ENCODE measurements at places on chromosomes 2 and 18. TPM values are rescaled to one million over a fixed set of nuclear protein-coding genes. Genes with fewer than 3 reads are reported as not detected.

GRCh38 chr18:59945544-59945943 is 45.7 kb downstream of the PMAIP1 start:
- no peak for DNase-seq

- DNase-seq = no peak
These were observed 125.8 kb upstream of the MSTN start for GRCh38 chr2:190188289-190188688.

DNA sequence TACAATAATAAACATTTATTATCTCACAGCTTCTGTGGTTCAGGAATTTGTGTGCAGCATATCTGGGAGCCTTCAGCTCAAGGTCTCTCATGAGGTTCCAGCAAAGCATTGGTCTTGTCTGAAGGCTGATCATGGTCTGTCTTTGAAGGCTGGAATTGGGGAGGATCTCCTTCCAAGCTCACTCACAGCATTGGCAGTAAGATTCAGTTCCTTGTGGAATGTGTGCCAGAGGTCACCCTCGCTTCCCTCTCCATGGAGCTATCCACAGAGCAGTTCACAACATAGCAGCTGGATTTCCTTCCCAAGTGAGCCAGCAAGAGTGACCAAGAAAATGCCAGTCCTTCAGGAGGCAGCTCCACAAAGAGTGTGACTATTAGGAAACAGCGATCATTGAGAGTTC is 202.2 kb upstream of the ST6GAL2 start:
- DNase-seq = no peak

GRCh38 chr2:44716131-44716530 is 225.4 kb upstream of the SIX3 start:
- DNase-seq = no peak

- DNase-seq = no peak
These were observed 4.3 kb upstream of the OTOS start for GRCh38 chr2:240144649-240145261.

- DNase-seq = no peak
These were observed 9.2 kb downstream of the G6PC2 start for GRCh38 chr2:168910330-168910729.

DNA sequence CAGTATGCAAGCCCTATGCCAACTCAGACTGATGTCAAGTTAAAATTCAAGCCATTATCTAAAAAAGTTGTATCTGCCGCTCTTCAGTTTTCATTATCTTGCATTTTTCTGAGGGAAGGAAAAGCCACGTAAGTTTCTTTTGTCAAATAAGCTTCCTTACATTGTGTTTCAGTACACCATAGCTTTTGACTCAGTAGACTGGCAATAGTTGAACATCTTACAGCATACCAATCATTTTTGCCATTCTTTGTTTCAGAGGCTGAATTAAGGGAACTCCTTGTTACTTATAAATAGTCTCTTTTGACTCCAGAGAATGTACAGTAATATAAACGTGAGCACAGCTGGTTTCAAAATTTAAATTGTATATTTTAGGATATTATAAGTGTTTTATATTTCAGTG is 120.6 kb downstream of the EHBP1 start:
- peak; percentile 28 for DNase-seq

GRCh38 chr2:204909791-204910190 is 364.5 kb downstream of the PARD3B start:
- no peak for DNase-seq

DNA sequence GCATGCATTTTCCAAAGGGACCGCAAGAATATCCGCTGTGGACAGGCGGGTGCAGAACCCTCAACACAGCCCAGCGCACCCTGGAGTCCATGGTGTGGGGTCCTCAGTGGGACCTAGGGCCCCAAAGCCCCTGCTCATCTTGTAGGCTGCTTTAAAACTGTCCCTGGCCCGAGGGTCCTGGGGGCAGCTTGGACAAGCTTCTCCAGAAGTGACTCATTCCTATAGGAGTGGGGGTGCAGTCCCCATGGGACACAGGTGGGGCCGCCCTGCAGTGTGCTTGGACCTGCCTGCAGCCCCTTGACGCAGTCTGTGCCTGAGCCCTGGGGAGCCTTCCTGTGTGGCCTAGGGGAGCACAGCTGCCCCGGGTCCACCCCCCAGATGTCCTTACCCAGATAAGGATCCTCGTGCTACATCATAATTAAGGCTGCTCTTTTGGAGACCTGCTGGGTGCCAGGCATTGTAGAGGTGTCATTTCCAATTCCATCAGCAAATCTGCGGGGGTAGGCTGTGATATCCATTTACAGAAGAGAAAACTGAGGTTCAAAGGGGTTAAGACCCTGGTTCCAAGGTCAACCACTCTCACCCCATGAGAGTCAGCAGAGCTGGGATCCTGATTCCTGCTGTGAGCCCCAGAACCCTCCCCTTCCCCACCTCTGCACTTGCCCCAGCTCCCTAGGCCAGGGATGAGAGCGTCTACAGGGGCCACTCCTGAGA is 1.7 kb upstream of the HS6ST1 start:
- no peak for DNase-seq

DNA sequence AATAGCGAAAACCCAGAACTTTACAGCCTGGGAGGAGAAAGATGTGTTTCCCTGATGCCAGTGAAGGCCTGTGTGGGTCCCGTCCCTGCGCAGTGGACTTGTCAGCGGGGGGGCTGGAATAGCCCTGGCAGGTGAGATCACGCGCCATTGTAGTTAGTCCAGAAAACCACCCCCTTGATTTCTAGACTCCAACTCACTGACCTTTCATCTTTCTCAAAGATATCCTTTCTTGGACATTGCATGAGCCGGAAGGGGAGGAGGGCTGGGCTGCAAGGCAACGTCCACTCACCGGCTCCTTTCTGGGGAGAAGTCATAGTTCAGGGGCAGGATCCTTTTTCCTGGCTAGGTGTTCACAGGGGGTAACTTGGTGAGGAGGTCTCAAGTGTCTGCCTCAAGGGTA is 22.3 kb upstream of the ASAP2 start:
- no peak for DNase-seq

GRCh38 chr18:75210274-75211001 is at the start of gene TSHZ1:
TSHZ1 (plus strand) TSS chr18:75210797; CDS start chr18:75211877, 1,080 bp downstream.
- DNase-seq = peak; percentile 94

DNA sequence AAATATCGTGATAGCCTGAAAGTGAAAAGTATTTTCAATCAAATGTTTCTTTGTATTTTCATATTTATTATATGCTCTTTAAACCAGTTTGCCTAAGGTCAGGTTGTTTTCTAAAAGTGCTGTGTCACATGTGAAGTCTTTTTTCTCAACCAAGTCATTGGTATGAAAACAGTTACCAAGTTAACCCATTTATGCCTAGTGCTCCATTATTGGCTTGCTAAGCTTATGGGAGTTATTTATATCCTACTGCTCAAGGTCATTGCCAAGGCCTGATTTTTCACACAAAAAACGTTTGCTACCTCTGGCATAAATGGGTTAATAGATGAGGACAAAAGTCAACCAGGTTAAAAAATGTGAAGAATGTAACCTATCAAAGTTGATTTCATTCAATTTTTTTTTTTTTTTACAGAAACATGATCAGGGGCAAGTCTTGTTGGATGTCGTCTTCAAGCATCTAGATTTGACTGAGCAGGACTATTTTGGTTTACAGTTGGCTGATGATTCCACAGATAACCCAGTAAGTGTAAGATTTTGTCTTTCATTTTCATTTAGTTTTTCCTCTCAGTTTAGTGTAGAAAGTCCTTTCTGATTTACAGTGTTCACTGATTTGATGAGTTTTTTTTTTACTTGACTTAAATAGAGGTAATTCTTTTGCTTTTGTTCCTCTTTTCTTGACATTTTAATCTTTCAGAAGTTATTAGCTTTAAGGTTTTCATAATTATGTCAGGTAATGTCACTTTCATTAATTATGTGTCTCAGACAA is 102.6 kb downstream of the PTPN4 start:
- DNase-seq = no peak

GRCh38 chr2:229445501-229446211 is 174.6 kb upstream of the PID1 start:
- DNase-seq = peak; percentile 26

GRCh38 chr18:43275546-43275945 is 1.7 kb downstream of the SYT4 start:
- no peak for DNase-seq

- no peak for DNase-seq
These were observed 44.0 kb downstream of the TCF4 start for GRCh38 chr18:55544014-55544413.

DNA sequence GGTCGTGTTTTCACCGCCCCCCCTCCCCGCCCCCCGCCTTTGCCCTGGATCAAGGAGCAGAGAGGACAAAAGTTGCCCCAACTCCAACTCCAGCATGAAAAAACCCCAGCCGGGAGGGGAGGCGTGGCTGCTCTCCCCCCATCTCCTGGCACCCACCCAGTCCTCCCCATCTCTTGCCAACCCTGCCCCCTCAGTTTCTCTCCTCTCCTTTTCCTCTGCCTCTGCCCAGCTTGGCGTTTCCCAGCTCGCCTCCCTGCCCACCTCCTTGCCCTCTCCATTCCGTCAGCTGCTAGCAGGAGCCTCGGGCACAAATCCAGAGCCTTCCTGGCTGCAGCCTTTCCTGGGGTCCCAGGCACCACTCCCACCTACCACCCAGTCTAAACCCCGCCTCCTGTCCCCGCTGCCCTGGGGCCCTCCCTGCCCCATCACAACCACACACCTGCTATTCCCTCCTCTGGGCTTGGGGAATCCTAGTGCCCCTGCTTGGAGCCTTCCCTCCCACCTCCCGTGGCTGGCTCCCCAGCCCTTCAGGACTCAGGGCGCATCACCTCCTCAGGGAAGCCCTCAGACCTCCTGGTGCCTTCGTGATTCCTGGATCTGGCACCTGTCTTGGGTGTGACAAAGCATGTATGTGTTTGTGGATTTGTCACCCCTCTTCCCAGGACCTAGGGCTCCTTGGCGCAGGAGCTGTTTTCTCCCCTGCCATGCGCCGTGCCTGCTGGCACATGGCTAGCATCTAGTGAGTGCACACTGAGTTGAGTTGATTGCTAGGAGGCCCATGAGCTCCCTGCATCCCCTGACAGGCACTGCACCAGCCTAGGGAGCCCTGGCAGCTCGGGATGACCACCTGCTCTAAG is 209.1 kb downstream of the TFCP2L1 start:
- peak; percentile 4 for DNase-seq

The GNLY gene
- not detected for total RNA-seq

The CPLX4 gene
- not detected for total RNA-seq

The TDRD15 gene
- not detected for total RNA-seq

The GREB1L gene
- total RNA-seq = 7.4 TPM

The CCBE1 gene
- total RNA-seq = 152 TPM

The MEP1B gene
- total RNA-seq = not detected

The PROKR1 gene
- not detected for total RNA-seq

The MYO7B gene
- total RNA-seq = 0.87 TPM

The CFC1 gene
- not detected for total RNA-seq

The LOXHD1 gene
- not detected for total RNA-seq

Measured in HFFc6 (cell line).